ENCODE measurements at places on chromosomes 3 and 15.

- no peak for DNase-seq
Measured at GRCh38 chr3:150348500-150348899, 59.6 kb upstream of the TSC22D2 start.

- no peak for DNase-seq
Measured at GRCh38 chr3:180078592-180078991, 41.9 kb upstream of the PEX5L start.

DNA sequence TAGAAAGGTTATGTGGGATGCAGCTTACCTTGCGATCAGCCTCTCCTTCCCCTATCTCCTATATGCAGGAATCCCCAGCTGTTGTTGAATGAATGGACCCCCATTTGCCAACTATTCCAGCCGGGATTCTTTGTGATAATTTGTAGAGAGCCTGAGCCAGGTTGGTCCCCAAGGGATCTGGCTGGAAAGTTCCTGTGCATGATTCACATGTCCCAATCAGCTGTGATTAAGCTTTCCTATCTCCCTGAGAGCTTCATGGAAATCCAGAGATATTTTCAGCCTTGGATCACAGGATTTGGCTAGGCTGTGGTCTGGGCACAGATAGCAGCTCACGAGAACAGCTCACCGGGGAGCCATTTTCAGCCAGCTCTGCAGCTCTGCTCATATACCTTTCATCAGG lies 76.7 kb downstream of the ARNT2 start:
- no peak for DNase-seq

DNA sequence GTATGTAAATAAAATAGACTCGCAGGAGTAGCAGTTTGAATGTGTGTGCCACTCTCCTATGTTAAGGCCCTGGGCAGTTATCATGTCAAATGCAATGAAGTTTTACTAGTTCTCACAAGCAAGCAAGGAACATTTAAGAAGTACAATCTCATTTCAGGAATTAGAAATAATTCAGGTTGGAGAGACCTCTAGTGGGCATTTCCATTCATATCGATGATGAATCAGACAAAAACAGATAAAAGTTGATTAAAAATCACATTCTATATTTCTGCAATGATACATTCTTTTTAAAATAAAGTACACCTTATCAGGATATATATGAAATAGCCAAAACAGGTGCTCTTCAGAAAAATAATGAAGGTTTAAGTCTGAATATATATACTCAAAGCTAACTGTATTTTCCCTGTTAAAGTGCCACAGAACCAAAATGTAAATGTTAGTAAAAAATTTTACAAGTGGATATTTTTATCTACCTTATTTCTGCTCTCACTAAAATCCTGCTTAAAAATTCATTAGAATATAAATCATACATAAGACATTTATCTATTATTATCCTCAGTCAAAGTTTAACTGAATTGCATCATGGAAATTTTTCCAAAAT lies 492.4 kb upstream of the FRG2C start:
- no peak for DNase-seq

- no peak for DNase-seq
Measured at GRCh38 chr15:75090388-75090734, 67.0 kb downstream of the PPCDC start.
